ENCODE measurements at places on chromosomes 13 and 19.

GRCh38 chr13:98664047-98664446 is 87.1 kb upstream of the STK24 start:
- no peaks in the 10 kb centered on the region for H3K4me1 ChIP-seq
- H3K27me3 ChIP-seq = peaks cover 2% of the 10 kb centered on the region
- H3K36me3 ChIP-seq = no peaks in the 10 kb centered on the region
- no peak overlapping the region for H3K27ac ChIP-seq

DNA sequence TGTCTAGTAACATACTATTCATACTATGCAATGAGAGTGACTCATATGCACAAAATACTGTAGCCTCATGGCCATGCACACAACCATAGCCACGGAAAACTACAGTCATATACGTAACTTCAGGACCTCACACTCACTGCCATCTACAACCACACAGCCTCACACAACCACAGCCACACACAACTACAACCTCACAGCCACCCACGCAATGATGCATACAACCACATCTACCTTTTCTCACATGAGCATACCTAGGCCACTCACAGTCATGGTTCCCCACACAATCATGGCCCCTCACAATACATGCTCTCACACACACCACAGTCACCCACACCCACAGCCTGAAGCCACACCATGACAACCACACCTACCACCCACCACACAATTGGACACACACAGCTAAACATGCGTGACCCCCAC is 8.7 kb upstream of the TNFSF14 start:
- H3K4me1 ChIP-seq = peaks cover 16% of the 10 kb centered on the region
- no peaks in the 10 kb centered on the region for H3K36me3 ChIP-seq
- H3K27me3 ChIP-seq = peaks cover 4% of the 10 kb centered on the region

DNA sequence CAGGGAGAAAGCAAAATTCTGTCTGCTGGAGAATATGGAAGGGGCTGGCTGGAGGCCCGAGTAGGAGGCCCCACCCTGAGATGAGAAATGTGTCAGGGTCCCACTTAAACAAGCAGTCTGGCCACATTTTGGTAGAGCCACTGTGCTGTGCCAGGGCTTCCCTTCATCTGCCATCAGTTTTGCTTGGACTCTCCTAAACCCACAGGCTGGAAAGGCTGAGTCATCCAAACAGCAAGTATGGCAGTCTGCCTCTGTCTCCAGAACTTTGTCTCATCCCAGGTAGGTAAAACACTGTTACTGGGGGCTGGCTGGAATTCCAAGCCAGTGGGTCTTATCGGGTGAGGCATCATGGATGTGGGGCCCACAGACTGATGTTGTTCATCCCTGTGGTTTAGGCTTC is 1390.6 kb downstream of the UQCRFS1 start:
- no peaks in the 10 kb centered on the region for H3K36me3 ChIP-seq
- H3K27me3 ChIP-seq = no peaks in the 10 kb centered on the region
- no peak overlapping the region for H3K27ac ChIP-seq
- no peak overlapping the region for H3K4me3 ChIP-seq

- no peak overlapping the region for H3K4me3 ChIP-seq
- no peaks in the 10 kb centered on the region for H3K36me3 ChIP-seq
- H3K27ac ChIP-seq = no peak overlapping the region
Measured at GRCh38 chr19:51135986-51136762, 5.9 kb upstream of the SIGLEC7 start.

GRCh38 chr13:25080773-25081172 is 15.2 kb upstream of the PABPC3 start:
- H3K36me3 ChIP-seq = no peaks in the 10 kb centered on the region
- no peak overlapping the region for H3K27ac ChIP-seq
- no peaks in the 10 kb centered on the region for H3K4me1 ChIP-seq

DNA sequence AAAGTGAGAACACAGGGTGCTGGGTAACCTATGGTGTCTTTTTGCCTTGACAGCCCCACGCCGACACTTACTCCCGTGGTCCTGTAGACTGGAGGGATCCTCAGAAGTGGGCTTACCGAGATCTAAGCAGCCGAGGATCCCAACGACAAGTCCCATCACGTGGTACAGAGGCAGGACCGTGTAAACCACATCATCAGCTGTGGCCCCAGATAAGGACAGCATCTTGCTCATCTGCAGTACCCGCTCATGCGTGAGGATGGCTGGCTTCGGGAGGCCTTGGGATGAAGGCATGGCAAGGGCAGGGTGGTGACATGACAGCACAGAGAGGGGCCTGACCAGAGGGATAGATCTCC is 2.1 kb downstream of the SLC27A5 start:
- H3K4me1 ChIP-seq = peaks cover 12% of the 10 kb centered on the region
- H3K36me3 ChIP-seq = peaks cover 3% of the 10 kb centered on the region
- no peak overlapping the region for H3K4me3 ChIP-seq
- DNase-seq = no peak

DNA sequence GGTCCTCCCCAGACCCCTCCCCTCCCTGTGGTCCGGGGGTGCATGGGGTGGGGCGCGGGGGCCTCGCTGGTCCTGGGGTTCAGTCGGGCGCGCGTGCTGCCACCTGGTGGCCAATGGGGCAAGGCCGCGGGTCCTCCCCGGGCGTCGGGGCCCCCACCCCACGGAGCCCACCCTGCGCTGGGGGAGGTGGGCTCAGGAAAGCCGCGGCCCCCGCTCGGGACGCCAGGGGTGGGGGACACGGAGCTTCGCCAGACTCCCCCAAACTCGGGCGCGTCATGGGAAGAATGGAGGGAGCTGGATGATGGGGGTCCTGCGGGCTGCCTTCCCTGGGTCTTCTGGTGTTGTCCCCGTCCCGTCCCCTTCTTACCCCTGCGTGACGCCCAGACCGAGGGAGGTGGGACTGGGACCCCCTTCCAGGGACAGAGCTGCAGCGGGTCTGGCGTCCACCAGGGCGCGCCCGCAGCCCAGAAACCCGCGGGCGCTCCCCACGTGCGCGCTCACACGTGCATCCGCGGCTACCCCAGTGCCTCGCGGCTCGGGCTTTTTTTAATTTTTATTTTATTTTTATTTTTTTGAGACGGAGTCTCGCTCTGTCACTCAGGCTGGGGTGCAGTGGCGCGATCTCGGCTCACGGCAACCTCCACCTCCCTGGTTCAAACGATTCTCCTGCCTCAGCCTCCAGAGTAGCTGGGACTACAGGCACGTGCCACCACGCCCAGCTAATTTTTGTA is 19.8 kb upstream of the TCF3 start:
- H3K4me1 ChIP-seq = peaks cover 7% of the 10 kb centered on the region
- H3K27me3 ChIP-seq = peaks cover 28% of the 10 kb centered on the region
- H3K27ac ChIP-seq = no peak overlapping the region
- H3K36me3 ChIP-seq = no peaks in the 10 kb centered on the region
- peak; percentile 52 for DNase-seq

DNA sequence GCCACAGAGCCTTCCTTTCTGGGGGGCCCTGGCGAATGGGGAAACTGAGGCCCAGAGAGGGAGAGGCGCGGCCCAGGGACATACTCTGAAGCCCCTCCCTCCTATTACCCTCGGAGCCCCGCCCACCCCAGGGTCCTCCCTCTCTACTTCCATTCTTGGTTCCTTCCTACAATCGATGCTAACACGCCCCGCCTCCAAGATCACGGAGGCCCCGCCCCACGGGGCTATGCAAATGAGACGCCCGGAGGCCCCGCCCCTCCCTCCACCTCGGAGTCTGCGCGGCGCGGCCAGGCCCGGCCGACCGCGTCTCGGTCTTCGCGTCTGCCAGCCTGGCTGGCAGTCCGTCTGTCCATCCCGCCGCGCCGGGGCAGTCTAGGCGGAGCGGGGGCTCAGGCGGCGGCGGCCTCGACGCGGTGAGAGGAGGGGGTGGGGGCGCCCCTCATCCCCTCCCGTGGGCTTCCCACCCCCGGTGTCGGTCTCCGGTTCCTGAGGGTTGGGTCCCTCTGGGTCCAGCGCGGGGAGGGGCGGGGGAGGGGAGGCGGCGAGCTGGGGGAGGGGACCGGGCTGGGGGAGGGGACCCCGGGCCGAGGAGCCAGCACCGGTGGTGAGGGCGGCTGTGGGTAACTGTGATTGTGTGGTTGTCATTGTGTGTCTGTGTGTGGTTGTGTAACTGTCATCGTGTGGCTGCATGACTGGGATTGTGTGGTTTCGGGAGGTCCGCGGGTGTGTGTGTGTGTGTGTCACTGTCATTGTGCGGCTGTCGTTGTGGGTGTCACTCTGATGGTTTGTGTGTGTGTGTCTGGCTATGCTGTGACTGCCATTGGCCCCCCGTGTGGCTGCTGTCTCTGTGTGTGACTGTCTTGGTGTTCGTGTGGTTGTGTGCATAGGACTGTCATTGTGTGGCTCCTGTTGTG is at the start of gene PLPPR2:
Gene PLPPR2, plus strand, starts transcription at position 273 of the 914 bp plus-strand sequence. CDS start 2,242 bp downstream, outside the sequence.
- H3K27ac ChIP-seq = no peak within 1 kb of the TSS
- H3K27me3 ChIP-seq = no peaks in the 10 kb centered on the region
- H3K4me1 ChIP-seq = peaks cover 11% of the 10 kb centered on the region
- H3K4me3 ChIP-seq = peak within 1 kb of the TSS; percentile 53
- peak; percentile 89 for DNase-seq

DNA sequence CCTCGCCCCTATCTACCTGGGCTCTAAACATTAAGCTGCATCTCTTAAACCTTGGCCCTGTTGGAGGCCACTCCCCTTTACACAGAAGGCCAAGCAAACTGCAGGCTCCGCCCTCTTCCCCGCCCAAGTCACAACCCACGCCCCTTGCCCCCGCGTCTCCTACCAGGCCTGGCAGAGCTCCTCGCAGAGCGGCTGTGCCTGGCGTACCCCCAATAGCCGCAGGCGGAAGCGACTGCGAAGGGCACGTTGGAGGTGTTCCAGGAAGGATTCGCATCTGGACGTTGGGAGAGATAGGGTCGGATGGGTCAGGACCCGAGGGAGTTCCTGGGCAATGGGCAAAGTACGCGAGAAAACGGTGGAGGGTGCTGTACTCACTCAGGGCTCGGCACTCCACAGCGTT is 5.9 kb downstream of the RTBDN start:
- H3K27me3 ChIP-seq = no peaks in the 10 kb centered on the region
- peak; percentile 85 for DNase-seq
- no peak overlapping the region for H3K27ac ChIP-seq

DNA sequence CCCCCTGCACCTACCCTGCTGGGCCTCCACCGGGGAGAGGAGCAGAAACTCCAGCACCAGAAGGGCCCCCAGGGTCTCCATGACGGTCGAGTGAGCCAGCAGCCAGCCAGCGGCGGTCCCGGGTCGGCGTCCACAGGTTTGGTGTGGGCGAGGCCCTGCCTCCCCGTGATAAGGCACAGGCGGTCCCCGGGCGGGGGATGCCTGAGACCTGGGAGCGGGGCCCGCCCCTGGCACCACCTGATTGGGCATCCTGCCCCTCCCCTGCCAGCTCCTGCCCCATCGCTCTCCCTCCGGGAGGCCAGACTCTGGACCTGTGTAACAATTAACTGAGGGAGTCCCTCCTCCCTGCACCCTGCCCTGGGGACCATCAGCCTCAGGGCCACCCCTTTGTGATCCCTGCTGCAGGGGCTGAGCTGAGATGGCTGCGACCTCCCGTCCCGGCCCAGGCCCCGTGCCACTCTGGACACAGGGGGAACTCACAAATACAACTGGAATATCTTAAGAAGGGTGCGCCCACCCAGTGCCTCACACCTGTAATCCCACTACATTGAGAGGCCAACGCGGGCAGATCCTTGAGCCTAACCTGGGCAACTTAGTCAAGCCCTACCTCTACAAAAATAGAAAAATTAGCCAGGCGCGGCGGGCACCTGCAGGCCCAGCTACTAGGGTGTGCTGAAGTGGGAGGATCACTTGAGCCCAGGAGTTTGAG is at the start of gene SMIM24:
Gene SMIM24, minus strand, starts transcription at position 143 of the 709 bp plus-strand sequence. Its CDS starts 62 bp downstream, at position 81.
- DNase-seq = no peak
- no peaks in the 10 kb centered on the region for H3K27me3 ChIP-seq
- H3K4me1 ChIP-seq = peaks cover 31% of the 10 kb centered on the region
- peak within 1 kb of the TSS; percentile 90 for H3K27ac ChIP-seq

- H3K36me3 ChIP-seq = no peaks in the 10 kb centered on the region
- H3K27ac ChIP-seq = no peak overlapping the region
- H3K27me3 ChIP-seq = no peaks in the 10 kb centered on the region
- no peak for DNase-seq
- H3K4me3 ChIP-seq = no peak overlapping the region
Measured at GRCh38 chr13:76722782-76723181, 163.4 kb downstream of the KCTD12 start.

DNA sequence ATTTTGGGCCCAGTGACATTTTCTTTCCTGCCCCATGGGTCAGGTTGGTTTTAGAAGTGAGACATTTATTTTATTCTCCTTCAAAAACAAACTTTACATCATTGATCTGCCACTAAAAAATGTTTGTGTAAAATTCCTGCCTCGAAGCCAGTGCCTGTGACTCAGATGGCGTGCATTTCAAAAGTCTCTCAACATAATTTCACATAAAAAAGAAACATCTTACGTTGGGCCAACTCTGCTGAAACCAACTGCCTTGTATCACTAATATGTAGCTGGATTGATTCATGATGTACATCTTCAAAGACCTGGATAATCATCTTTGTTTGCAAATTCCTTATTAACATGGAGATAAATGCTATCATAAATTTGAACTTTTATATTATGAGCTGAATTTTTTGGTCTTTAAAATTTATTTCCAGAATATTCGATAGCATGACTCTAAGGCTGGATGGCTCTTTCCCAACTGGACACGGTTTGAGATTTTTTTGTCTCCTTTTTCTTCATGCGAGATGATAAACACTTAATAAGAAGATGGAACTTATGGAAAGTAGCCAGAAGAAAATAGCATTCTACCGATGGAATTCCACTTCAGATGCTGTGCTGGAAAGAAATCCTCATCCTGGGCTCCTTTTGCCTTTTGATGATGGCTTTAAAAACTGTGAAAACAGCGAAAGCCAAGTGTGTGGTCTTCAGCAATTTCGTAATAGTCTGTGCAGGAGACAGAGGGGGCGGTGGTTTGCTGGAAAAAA is 420.5 kb downstream of the FGF9 start:
- no peak overlapping the region for H3K27ac ChIP-seq
- DNase-seq = no peak
- no peaks in the 10 kb centered on the region for H3K36me3 ChIP-seq
- no peak overlapping the region for H3K4me3 ChIP-seq
- no peaks in the 10 kb centered on the region for H3K4me1 ChIP-seq

DNA sequence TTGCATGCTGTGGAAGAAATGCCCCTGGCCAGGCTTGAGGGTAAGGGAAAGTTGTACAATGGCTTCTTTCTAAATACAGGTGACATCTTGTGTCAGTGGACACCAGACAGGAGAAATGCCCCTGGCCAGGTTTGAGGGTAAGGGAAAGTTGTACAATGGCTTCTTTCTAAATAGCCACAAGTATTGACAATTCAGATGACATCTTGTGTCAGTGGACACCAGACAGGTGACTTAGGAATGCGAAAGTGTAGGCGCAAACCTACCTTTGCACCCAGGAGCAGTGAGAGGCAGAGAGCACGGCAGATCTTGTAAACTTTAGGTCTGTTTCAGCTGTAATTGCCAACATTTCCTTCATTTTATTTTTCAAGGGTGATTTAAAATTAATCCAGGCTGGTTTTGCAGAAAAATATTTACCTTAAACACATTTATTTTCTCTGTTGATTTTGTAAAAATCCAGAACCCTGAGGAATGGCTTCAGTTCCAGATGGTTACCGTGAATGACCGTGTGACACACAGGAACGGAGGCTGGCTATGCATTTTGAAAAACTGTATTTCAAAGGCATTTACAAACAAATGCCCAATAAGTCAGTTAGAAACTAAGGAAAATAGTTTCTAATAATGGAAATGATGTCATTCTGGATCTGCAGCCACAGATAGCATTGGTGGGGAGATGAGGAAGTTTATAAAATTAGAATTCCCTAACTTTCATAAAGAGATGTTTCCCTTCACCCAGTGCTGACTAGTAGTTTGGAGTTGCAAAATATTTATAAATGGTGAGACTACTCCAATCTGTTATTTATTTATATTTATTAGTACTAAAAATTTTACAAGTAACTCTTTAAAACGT is 34.9 kb downstream of the TNFSF13B start:
- no peak overlapping the region for H3K4me3 ChIP-seq
- DNase-seq = no peak
- no peaks in the 10 kb centered on the region for H3K36me3 ChIP-seq
- no peaks in the 10 kb centered on the region for H3K27me3 ChIP-seq
- no peak overlapping the region for H3K27ac ChIP-seq
